ENCODE measurements at places on chromosomes 7 and 10. TPM values are rescaled to one million over a fixed set of nuclear protein-coding genes. Genes with fewer than 3 reads are reported as not detected.

DNA sequence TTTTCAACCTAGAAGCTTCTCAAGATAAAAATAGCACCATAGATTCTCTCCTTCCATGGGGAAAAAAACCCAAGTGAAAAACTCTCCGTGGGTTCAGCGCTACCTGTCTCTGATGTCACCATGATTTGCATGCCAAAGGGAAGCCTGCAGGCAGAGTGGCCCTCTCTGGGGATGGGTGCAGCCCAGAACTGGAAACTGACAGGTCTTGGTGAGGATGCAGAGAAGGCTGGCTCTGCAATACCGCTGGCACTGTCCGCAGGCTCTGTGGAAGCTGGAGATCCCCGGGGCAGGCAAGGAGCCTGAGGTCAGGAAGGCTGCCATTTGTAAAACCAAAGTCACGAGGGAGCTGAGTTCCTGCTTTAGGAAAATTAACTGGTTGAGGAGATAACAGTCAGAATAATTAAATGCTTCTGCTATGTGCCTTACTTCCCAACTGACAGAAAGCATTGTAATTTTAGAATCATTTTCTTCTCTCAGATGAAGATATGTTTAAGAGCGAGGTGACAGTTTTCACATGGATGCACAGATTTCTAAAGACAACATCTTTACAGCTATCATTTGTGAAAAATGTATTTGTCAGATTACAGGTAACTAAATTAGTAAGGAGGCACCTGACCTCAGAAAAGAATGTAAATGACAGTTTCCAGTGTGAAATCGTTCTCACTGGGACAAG, 731.5 kb upstream of the FZD8 start:
- no peaks in the 10 kb centered on the region for H3K27me3 ChIP-seq
- H3K4me3 ChIP-seq: no peak overlapping the region
- H3K36me3 ChIP-seq: no peaks in the 10 kb centered on the region
- H3K27ac ChIP-seq: no peak overlapping the region
- no peaks in the 10 kb centered on the region for H3K4me1 ChIP-seq

- no peak overlapping the region for H3K4me3 ChIP-seq
- no peak overlapping the region for H3K27ac ChIP-seq
- DNase-seq: no peak
Measured at GRCh38 chr7:113392841-113393540, 274.6 kb upstream of the SMIM30 start.

Gene ATRNL1
- polyA plus RNA-seq: not detected

- no peak overlapping the region for H3K4me3 ChIP-seq
- H3K4me1 ChIP-seq: no peaks in the 10 kb centered on the region
- no peaks in the 10 kb centered on the region for H3K27me3 ChIP-seq
- H3K36me3 ChIP-seq: no peaks in the 10 kb centered on the region
- no peak overlapping the region for H3K27ac ChIP-seq
Measured at GRCh38 chr7:122726881-122727280, 24.2 kb upstream of the RNF148 start.

- H3K27me3 ChIP-seq: peaks cover 39% of the 10 kb centered on the region
- peaks cover 3% of the 10 kb centered on the region for H3K4me1 ChIP-seq
- H3K27ac ChIP-seq: no peak overlapping the region
- peak; percentile 79 for DNase-seq
Measured at GRCh38 chr7:26620352-26620751, 244.0 kb downstream of the SKAP2 start.

DNA sequence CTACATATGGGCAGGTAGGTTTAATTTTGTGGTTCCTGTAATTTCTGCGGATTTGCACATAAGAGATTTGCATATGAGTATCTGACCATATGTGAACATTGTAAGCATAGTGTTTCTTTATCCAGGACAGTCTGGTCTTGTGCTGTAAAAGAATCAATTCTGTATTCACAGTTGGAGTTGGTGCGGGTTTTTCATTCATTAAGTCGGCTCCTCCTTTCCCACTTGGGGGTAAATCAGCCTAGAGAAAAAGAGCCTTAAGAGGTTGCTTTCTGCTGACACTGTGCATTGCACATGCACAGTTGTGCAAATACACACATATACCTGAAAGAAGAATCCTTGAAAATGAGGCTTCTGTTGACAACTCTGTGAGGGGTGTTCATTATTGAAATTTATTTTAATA, 6.1 kb upstream of the CYP26C1 start:
- DNase-seq: no peak
- no peaks in the 10 kb centered on the region for H3K4me1 ChIP-seq
- H3K36me3 ChIP-seq: peaks cover 20% of the 10 kb centered on the region
- H3K27ac ChIP-seq: no peak overlapping the region
- H3K27me3 ChIP-seq: no peaks in the 10 kb centered on the region
- no peak overlapping the region for H3K4me3 ChIP-seq

DNA sequence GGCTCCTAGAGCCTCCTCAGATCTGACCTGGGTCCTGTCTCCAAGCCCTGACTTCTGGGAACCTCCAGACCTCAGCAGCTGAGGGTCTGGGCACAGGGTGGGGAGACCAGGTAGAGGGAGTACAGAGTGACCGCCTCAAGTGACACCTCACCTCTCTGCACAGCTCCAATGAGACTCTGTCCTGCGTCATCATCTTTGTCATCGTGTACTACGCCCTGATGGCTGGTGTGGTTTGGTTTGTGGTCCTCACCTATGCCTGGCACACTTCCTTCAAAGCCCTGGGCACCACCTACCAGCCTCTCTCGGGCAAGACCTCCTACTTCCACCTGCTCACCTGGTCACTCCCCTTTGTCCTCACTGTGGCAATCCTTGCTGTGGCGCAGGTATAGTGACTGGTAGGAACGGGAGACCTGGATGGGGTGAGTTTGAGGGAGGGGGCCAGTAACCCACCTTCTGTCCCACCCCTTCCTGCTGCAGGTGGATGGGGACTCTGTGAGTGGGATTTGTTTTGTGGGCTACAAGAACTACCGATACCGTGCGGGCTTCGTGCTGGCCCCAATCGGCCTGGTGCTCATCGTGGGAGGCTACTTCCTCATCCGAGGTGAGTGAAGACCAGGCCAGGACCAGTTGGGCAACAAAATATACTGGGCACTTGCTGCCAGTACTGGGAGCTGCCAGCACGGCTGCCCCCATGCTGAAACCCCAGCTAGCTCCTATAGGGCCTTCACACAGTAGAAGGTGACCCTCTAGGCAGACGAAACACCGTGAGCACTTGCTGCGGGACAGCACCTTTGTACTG, 17.8 kb downstream of the SMO start:
- no peak overlapping the region for H3K4me3 ChIP-seq
- DNase-seq: peak; percentile 11
- peaks cover 73% of the 10 kb centered on the region for H3K27me3 ChIP-seq
- H3K36me3 ChIP-seq: no peaks in the 10 kb centered on the region
- H3K27ac ChIP-seq: no peak overlapping the region

DNA sequence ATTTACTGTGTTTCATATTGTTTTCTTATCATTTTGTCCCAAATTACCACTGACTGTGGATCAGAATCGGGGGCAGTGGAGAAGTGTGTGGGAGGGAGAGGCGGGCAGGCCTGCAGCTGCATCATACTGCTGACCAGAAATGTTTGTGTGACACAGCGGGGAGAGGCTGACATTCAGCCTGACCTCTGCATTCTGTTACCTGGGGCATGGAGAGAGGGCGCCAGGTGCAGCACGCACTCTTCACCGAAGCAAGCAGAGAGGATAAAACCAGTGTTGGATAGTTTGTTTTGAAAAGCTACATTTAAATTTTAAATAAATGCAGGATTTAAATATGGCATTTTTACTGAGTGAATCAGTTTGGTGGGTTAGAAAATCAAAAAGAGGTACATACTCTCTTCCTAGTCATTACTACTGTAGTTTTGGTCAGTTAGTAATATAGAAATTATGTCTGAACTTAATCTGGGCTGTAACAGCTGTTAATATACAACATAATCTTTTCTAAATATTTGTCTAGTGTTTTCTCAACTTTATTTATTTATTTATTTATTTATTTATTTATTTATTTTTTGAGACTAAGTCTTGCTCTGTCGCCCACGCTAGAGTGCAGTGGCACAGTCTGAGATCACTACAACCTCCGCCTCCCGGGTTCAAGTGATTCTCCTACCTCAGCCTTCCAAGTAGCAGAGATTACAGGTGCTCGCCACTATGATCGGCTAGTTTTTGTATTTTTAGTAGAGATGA, 8.8 kb upstream of the STMP1 start:
- no peak overlapping the region for H3K27ac ChIP-seq
- peaks cover 14% of the 10 kb centered on the region for H3K36me3 ChIP-seq
- H3K4me3 ChIP-seq: no peak overlapping the region
- H3K4me1 ChIP-seq: peaks cover 14% of the 10 kb centered on the region

- H3K4me3 ChIP-seq: no peak overlapping the region
- H3K4me1 ChIP-seq: no peaks in the 10 kb centered on the region
- no peak for DNase-seq
- H3K27me3 ChIP-seq: peaks cover 23% of the 10 kb centered on the region
Measured at GRCh38 chr10:101123085-101123814, 7.8 kb upstream of the TLX1 start.

Data from K562 (cell line).